Ovary (tissue), 10 donors: ENCODE measurements at places on chromosomes 5 and 9. TPM values are rescaled to one million over a fixed set of nuclear protein-coding genes. Genes with fewer than 3 reads are reported as not detected.

- DNase-seq: peak; percentile 15
- no peaks in the 10 kb centered on the region for H3K27me3 ChIP-seq
These were observed 18.9 kb upstream of the ORM1 start for GRCh38 chr9:114303977-114304376.

The RNF208 gene
- total RNA-seq: 3.4 TPM

DNA sequence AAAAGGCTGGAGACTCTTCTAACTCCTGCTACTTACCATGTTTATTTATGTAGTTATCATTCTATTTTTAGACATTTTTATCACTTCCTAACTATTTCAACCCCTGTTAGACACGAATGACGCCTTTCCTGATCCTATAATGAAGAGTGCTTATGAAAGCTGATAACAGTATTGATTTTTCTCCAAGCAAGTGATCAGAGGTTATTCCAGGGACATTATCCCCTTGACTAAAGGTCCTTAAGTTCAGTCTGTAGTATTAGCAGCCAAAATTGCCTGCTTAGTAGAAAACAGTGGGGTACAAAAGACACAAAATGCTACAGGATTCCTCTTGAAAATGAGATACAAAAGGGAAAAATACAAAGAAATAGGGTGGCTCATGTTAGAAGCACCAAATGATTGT lies 235.6 kb downstream of the DNAH5 start:
- no peak overlapping the region for H3K27ac ChIP-seq
- H3K4me1 ChIP-seq: no peaks in the 10 kb centered on the region
- H3K36me3 ChIP-seq: no peaks in the 10 kb centered on the region
- DNase-seq: no peak
- no peaks in the 10 kb centered on the region for H3K27me3 ChIP-seq
- no peak overlapping the region for H3K4me3 ChIP-seq

- no peak overlapping the region for H3K4me3 ChIP-seq
- no peaks in the 10 kb centered on the region for H3K4me1 ChIP-seq
- H3K36me3 ChIP-seq: no peaks in the 10 kb centered on the region
- no peaks in the 10 kb centered on the region for H3K27me3 ChIP-seq
- no peak for DNase-seq
These were observed 590.7 kb downstream of the ACTL7B start for GRCh38 chr9:108265065-108265464.

The IL4 gene
- total RNA-seq: not detected

DNA sequence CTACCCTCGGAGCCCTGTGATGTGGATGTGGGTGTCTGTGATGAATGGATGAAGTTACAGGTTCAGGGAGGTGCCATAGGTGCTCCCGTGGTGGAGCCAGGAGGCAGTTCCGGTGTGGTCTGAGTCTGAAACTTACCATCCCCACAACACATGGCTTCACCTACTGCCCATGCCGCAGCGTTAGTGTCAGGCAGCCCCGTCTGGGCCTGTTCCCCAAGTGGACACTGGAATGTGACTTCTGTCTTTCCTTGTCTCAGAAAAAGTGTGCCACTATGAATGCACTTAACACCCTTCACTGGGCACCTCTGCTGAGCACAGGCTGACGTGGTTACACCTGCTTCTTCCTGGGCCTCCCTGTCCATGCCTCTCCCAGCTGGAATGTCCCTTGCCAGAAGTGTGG lies 8.6 kb downstream of the ANKRD33B start:
- no peak overlapping the region for H3K27ac ChIP-seq
- no peaks in the 10 kb centered on the region for H3K27me3 ChIP-seq
- no peaks in the 10 kb centered on the region for H3K36me3 ChIP-seq
- no peaks in the 10 kb centered on the region for H3K4me1 ChIP-seq
- H3K4me3 ChIP-seq: no peak overlapping the region

The FOXD4L4 gene
- not detected for total RNA-seq

DNA sequence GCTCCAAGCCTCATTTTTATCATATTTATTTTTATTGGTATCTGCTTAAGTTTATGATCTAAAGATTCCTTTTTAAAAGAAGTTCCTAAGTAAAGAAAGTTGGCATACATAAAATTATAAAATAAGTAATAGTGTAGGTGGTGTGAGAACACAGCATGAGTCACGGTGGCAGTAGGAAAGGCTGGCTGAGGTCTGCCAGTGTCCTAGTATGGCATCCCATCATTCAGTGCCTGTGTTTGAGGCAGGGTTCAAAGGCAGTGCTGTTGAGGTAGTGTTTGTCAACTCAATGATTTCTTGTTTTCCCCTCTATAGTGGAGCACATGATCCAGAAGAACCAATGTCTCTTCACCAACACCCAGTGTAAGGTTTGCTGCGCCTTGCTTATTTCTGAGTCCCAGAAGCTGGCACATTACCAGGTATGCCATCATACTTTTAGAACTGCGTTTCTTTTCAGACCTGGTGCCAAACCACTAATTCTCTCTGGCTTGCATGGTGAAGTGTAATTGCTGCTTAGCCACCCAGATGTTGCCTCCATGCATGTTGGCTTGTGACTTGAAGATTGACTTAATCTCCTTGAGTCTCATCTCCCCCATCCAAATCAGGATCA lies 18.4 kb downstream of the ZNF346 start:
- DNase-seq: no peak
- H3K4me1 ChIP-seq: peaks cover 1% of the 10 kb centered on the region
- no peak overlapping the region for H3K27ac ChIP-seq
- no peaks in the 10 kb centered on the region for H3K36me3 ChIP-seq
- no peak overlapping the region for H3K4me3 ChIP-seq

GRCh38 chr5:149999359-149999758 lies 1.1 kb downstream of the TIGD6 start:
- no peak for DNase-seq
- H3K27ac ChIP-seq: no peak overlapping the region
- no peaks in the 10 kb centered on the region for H3K27me3 ChIP-seq
- peaks cover 4% of the 10 kb centered on the region for H3K4me1 ChIP-seq

- peaks cover 2% of the 10 kb centered on the region for H3K4me1 ChIP-seq
- H3K4me3 ChIP-seq: no peak overlapping the region
- no peaks in the 10 kb centered on the region for H3K36me3 ChIP-seq
- H3K27me3 ChIP-seq: no peaks in the 10 kb centered on the region
- no peak for DNase-seq
These were observed 185.8 kb downstream of the CETN3 start for GRCh38 chr5:90223756-90224155.

DNA sequence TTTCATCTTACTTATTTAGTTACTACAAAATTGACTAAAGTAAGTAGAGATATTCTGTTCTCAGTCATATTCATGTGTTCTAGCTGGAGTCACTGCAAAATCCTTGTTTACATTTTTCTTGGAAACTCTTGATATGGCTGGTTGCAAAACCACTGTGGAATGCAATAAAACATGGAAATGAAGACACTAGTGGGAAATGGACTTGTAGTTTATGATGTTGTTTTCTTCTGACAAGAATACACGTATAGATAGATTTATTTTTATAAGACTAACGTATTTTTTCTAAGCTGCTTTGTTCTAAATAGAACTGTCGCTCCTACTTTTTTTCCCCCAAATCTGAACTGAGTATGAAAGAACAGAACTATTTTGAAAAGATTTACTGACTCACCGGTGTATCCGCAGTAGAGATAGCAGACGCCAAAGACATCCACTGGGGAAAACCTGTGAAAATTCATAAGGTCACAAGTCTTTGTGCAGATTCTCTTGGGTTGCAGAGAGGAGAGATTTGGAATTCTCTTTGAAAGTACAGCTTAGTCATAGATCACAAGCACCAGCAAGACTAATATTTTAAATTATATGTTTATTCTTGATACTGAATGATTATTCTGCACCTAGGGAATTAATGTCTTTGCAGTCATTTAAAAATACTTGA lies 119.6 kb upstream of the TAF11L2 start:
- no peaks in the 10 kb centered on the region for H3K36me3 ChIP-seq
- no peak overlapping the region for H3K27ac ChIP-seq
- no peaks in the 10 kb centered on the region for H3K27me3 ChIP-seq
- no peak for DNase-seq

The ZNF879 gene
- 4.1 TPM for total RNA-seq

GRCh38 chr9:124128568-124129166 lies 117.1 kb downstream of the LHX2 start:
- DNase-seq: no peak
- H3K27me3 ChIP-seq: no peaks in the 10 kb centered on the region
- H3K36me3 ChIP-seq: no peaks in the 10 kb centered on the region
- no peak overlapping the region for H3K4me3 ChIP-seq

DNA sequence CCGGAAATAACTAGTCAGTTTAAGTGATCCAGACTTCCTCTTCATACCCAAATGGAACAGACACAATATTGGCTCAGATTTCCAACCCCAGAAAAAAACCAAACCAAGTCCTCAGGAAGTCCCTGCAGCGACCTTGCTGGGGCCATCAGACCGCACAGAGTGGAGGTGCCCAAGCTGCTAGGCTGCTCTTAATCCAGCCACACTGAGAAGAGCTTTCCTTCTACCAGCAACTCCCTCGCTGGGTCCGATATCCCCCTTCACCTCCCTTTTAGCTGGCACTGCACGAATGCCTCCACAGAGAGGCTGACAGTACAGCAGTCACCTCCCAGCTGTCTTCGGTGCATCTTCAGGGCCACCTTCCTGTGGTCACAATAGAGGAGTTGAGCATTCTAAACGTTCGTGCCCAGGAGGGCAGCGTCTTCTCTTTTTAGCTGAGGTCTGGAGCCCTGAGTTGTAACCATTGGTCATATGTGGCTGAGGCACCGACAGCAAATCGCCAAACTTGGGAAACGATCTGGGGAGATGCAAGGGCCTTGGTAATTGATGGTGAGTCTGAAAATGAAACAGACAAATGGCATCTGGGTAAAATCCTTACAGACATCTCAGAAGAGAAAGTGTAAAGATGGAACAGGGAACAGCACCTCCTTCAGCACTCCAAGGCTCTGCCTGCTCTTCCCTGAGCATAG lies 5.7 kb downstream of the NAIF1 start:
- H3K36me3 ChIP-seq: no peaks in the 10 kb centered on the region
- no peak overlapping the region for H3K27ac ChIP-seq
- no peak for DNase-seq
- peaks cover 17% of the 10 kb centered on the region for H3K4me1 ChIP-seq
- no peak overlapping the region for H3K4me3 ChIP-seq
- H3K27me3 ChIP-seq: no peaks in the 10 kb centered on the region

- no peak overlapping the region for H3K4me3 ChIP-seq
- H3K4me1 ChIP-seq: no peaks in the 10 kb centered on the region
- H3K27me3 ChIP-seq: no peaks in the 10 kb centered on the region
- no peak overlapping the region for H3K27ac ChIP-seq
- no peaks in the 10 kb centered on the region for H3K36me3 ChIP-seq
These were observed 50.8 kb upstream of the FOXE1 start for GRCh38 chr9:97802276-97802675.

- no peak overlapping the region for H3K27ac ChIP-seq
- no peaks in the 10 kb centered on the region for H3K4me1 ChIP-seq
- no peak overlapping the region for H3K4me3 ChIP-seq
- no peak for DNase-seq
- no peaks in the 10 kb centered on the region for H3K36me3 ChIP-seq
- no peaks in the 10 kb centered on the region for H3K27me3 ChIP-seq
These were observed 597.4 kb upstream of the PTGER4 start for GRCh38 chr5:40082313-40082712.

DNA sequence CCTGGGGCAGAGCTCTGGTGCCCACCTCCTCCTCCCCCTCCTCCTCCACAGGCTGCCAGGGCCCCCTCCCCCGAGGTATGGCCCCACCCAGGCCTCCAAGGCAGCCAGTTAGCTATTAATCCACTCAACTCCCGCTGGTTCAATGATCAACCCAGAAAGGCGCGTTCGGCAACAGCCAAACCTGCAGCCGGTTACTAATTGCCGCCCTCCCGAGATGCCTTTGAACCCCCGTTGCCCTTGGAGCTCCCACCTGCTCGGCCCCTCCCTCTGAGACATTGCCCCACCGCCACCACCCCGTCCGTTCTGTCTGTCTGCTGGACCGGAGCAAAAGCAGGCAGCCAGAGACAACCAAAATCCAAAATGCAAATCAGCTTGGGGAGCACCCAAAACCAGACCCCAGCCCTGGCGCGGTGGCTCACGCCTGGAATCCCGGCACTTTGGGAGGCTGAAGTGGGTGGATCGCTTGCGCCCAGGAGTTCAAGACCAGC lies 25.8 kb downstream of the NOTCH1 start:
- no peaks in the 10 kb centered on the region for H3K4me1 ChIP-seq
- H3K4me3 ChIP-seq: no peak overlapping the region
- no peak overlapping the region for H3K27ac ChIP-seq
- no peak for DNase-seq
- no peaks in the 10 kb centered on the region for H3K27me3 ChIP-seq

The NTRK2 gene
- 10.8 TPM for total RNA-seq

DNA sequence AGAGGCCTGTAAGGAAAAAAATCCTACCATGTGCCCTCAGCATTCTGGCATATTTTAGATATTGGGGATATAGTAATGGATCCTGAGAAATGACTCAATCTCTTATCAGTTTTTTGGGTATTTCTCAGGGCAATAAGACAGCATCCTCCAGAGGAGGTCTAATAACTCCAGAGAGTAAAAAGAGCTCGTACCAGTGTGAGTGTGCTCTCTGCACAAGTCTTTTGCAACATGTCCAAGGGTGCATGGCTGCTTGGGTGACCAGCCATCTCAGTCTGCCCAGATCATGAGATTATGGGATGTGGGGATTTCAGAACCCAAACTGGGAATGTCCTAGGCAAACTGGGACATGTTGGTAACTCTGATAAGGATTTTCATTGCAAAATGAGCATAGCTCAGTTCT lies 15.3 kb downstream of the ASPN start:
- no peak overlapping the region for H3K27ac ChIP-seq
- no peak overlapping the region for H3K4me3 ChIP-seq
- H3K36me3 ChIP-seq: no peaks in the 10 kb centered on the region
- H3K27me3 ChIP-seq: no peaks in the 10 kb centered on the region
- DNase-seq: no peak
